T-cell (primary cell): ENCODE measurements at places on chromosomes 6 and 20. TPM values are rescaled to one million over a fixed set of nuclear protein-coding genes. Genes with fewer than 3 reads are reported as not detected.

DNA sequence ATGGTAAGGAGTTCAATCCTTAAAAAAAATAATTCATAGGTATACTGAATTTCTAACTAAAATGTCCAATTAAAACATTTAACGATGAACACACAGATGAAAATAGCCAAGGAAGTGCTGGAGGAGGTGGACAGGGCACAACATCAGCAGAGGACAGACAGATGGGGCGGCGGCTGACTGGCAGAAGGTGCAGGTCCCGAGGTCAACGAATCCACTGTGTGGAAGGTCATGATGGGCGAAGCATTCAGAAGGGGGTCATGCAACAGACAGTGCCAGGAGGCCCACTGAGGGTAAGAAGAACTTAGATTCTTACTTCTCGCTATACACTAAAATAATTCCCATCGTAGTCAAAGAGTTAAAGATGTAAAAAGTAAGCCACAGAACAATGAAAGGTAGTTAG is 34.2 kb upstream of the FRMD1 start:
- DNase-seq, result no peak

GRCh38 chr20:17624070-17624469 is 54.2 kb downstream of the DSTN start:
- DNase-seq, result no peak

- no peak for DNase-seq
These were observed 45.8 kb downstream of the GABRR2 start for GRCh38 chr6:89269252-89269651.

- no peak for DNase-seq
These were observed 62.9 kb upstream of the PLEKHG1 start for GRCh38 chr6:150536835-150537234.

DNA sequence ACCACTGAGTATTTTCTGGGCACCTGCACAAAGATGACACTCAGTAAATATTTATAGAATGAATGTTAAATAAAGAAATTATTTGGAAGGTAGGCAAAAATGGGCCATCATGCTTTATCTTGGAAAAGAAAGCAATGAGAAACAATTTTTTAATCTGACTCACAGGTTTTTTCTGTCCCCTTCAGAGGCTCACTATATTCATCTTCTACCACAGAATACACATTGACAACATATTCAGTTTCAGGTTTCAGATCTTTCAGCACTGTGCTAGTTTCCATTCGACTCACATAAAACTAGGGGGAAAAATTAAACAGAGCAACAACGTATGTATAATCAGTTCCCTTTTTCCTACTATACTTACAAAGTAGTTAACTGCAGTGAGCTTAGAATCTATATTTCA is 58.3 kb downstream of the COL12A1 start:
- no peak for DNase-seq

DNA sequence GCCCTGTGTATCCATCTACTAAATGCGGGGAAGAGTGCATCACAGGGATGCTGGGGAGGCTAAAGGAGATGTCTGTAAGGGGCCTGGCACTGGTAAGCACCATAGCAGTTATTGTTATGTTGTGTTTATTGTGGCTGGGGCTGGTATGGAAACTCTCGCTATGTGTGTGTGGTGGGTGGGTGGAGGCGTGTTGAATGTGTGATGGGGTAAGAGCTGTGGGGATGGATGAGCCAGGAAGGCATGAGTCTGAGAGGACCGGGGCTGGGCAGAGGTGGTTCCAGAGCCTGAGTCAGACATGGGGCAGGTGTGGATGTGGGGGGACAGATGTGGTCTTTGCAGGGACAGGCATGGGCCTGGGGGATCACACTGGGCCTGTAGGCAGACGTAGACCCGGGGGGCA is 88.1 kb downstream of the GRM4 start:
- DNase-seq, result no peak

GRCh38 chr6:30839671-30840070 is 44.6 kb upstream of the DDR1 start:
- DNase-seq, result no peak

DNA sequence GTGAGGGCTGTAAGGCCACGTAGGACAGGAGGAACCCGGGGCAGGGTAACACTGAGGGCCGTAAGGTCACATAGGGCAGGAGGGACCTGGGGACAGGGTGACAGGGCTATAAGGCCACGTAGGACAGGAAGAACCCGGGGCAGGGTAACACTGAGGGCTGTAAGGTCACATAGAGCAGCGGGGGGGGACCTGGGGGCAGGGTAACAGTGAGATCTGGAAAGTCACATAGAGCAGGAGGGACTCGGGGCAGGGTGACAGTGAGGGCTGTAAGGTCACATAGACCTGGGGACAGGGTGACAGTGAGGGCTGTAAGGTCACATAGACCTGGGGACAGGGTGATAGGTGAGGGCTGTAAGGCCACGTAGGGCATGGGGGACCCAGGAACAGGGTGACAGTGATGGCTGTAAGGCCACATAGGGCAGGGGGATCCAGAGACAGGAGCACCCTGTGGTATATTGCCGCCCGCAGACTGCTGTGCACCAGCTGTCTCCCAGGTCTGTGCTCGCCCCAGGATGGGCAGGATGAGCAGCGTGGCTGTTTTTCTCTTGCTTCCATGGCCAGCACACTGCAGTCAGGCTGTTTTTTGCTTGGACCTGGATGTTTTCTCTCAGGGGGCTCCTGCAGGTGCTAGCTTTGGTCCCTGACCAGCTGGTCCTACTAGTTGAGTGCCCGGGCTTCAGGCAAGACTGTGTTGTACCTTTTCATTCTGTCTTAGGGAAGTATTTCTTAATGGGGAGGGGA is 55.7 kb downstream of the SYTL3 start:
- DNase-seq, result no peak

DNA sequence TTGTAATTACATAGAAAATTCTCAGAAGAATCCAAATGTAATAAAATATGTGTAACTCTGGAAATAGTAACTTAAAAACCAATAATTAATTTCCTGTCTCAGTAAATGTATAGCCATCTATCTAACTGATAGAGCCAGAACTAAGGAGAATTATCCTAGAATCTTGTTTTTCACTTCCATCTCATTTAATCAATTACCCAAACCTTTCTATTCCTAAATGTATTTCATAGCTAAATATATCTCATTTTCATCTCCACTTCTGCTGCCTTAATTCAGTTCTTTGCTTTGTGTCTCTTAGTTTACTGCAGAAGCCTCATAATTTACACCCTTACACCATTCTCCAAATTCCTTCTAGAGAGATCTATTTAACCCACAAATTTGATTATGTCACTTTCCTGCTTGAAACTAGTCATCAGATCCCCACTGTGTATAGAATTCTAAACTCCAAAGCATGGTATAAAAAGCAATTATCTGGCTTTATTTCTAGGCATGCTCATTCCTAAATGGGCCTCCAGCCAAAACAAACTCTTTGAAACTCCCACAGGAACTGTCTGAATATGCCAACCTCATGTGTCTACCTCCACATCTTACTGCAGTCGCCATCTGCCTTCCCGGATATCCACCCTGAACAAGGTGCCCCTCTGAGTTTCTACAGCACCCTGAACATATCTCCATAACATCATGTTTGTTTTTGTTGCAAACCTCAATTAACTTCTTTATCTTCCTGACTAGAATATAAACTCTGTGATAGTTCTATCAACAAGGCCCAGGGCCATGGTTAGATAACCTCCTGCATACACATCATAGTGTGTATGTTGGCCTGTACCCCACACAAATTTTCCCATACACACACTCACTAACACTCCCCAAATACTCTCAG is 70.5 kb upstream of the ADTRP start:
- DNase-seq, result no peak

GRCh38 chr20:43539975-43540672 is 18.7 kb upstream of the SGK2 start:
- DNase-seq, result no peak

DNA sequence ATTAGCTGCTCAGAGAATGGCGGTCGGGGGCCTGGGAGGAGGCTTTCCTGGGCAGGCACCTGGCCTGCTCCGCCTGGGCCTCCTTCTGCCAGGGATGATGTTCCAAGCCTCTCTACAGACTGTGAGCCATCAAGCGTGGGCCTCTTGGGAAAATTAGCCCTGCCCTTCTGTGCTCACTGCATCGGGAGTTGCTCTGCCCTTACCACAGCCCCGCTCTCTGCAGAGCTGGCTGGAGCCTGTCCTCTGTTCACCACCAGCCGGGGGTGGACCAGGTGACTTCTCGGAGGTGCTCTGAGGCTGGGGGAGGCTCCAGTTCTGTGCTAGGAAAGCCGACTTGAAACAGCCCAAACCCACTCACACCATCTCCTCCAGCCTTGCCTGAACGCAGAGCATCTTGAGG is 24.2 kb downstream of the MDGA1 start:
- no peak for DNase-seq

DNA sequence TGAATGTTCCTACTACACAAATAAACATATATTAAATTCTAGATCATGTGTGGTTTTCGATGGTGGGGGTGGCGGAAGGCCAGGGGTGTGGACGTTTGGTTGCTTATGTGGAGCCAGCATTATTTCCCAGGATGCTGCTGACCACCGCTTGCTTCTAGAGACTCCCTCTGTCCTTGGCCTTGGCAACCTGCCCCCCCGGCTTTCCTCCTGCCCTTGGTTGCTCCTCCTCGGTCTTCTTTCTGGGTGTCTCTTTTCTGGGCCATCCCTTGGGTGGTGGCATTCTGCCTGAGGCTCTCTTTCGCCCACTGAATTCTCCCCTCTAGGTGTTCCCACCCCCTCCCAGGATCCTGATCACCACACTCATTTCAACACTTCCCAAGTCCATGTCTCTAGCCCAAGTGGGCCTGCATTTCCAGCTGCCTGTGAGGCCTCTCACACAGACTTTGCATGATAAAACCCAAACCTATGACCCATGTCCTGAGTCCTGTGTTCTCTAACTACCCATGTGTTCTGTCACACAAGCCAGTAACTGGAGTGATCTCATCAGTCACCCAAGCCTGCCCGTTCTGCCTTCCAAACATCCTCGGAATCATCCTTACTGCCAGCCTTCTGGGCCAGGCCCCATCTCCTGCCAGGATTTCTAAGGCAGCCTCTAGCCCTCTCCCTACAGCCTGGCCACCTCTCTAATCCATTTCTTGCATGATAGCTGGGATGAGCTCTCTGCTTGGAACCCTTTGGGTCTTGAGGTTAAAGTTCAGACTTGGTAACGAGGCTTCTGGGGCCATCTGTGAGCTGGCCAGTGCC is 71.2 kb downstream of the CDS2 start:
- DNase-seq, result no peak

DNA sequence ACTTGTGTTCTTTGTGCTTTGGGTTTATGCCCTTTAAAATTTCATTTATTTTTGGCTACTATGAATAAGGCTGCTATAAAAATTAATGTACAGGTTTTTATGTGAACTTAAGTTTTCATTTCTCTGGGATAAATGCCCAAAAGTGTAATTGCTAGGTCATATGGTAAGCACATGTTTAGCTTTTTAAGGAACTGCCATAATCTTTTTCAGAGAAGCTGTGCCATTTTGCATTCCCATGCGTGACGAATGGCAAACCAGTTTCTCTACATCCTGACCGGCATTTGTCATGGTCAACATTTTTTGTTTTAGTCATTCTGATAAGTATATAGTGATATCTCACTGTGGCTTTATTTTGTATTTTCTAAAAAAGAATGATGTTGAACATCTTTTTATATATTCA is 236.0 kb upstream of the SGK1 start:
- DNase-seq, result no peak

The KLHDC3 gene
- total RNA-seq, result 66.9 TPM

The ENPP3 gene
- 0.30 TPM for total RNA-seq

The SYTL3 gene
- 14.4 TPM for total RNA-seq
